ENCODE measurements at places on chromosomes 6 and 20.

DNA sequence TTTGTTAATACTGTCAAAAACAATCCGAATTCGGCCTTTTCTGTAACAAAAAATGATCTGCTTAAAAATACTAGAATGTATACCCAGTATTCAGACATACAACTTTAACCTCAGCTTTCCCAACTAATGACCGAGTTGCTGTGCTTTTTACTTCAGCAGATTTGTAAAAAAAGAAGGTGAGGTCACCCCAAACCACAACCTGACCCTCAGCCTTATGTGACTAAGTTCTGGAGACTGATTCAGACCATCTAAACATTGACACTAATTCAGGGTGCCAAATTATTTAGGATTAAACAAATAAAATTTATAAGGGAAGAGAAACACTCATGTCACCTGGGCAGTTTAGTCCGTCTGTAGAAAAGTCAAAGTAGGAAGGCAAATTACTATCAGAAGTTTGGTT is 7.7 kb downstream of the CCN6 start:
- DNase-seq, result no peak

DNA sequence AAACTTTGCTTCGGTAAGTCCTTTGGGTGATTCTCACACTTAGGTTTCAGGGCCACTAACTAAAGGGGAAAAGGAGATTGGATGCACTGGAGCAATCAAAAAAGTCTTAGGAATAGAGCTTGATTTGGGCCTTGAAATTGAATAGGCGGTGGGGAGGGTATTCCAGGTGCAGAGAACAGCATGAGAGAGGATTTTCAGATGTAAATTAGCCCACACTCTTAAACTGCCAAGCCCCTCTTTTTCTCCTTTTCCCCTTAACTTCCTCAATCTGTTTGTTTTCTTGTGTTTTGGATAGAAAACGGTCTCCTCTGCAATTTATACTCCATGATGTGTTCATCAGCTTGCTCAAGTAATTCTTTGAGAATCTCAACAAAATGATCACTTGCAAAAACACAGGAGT is 62.1 kb upstream of the RIPOR2 start:
- no peak for DNase-seq

DNA sequence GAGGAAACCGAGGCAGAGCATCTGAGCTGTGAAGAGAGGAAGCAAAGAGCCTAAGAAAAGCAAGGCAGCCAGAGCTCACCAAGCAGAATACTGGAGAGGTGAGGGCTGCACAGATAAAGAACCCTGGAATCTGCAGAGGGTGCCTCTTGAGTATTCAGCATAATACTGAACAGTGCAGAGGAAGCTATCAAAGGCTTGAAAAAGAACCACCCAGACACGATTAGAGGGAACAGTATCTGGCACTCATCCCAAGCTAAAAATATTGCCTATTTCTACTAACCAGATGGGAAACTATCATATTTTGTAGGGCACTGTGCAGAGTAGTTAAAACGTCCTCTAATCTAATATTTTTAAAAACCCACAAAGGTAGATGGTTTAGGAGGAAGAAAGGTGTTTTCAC is 41.8 kb upstream of the OPRM1 start:
- DNase-seq, result no peak

- DNase-seq, result no peak
Measured at GRCh38 chr6:112286010-112286409, 31.6 kb upstream of the LAMA4 start.

GRCh38 chr6:11387707-11388430 is 149.7 kb upstream of the TMEM170B start:
- DNase-seq, result no peak

DNA sequence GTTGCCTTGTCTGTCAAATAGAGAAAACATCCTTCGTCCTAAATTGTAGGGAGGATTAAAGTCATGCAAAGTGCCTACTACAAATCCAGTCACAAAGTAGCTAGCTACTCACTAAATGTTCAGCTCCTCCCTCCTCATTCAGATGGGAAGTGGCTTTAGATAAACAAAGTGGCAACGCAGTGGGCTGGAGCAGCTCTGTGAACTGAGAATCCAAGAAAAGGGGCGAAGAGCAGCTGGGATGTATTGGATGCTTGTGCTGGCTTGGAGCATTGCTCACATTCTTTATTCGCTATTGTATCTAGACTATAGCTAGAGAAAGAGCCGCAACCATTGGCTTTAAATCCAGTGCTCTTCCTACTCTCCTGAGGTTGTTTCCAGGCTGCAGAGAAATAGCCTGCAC is 10.3 kb downstream of the MOG start:
- DNase-seq, result no peak

GRCh38 chr6:40901322-40902055 is 137.5 kb downstream of the UNC5CL start:
- no peak for DNase-seq

GRCh38 chr6:6866656-6867403 is 240.9 kb upstream of the RREB1 start:
- DNase-seq, result no peak

DNA sequence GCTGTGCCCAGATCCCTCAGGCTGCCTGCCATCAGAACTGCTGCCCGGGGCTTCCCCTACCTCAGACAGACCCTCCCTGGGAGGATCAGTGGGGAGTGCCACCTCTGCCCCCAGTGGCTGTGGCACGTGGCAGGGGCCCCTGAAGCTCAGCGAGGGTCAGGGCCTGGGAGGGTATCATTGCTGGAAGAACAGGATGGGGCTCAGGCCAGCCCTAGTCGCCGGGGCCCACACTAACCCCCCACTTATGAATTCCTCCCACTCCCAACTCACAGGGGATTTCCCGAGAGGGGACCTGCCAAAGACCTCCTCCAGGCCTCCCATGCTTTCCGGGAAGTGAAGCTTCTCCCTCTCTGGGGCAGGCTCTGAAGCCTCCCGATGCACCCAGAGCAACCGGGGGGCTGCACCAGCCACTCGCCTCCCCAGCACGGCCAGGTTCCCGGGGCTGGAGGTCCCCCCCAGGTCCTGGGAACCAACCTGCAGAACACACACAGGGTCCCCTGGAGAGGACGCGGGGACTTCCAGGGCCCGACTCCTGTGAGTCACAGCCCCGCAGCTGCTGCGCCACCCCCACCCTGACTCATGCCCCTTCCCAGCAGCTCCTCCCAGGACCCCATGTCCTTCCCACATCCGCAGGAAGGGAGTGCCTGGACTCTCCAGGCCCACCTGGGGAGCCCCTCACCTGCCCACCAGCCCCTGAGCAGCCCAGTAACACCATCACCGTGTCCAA is 2.5 kb downstream of the TNFRSF6B start:
- peak; percentile 12 for DNase-seq

DNA sequence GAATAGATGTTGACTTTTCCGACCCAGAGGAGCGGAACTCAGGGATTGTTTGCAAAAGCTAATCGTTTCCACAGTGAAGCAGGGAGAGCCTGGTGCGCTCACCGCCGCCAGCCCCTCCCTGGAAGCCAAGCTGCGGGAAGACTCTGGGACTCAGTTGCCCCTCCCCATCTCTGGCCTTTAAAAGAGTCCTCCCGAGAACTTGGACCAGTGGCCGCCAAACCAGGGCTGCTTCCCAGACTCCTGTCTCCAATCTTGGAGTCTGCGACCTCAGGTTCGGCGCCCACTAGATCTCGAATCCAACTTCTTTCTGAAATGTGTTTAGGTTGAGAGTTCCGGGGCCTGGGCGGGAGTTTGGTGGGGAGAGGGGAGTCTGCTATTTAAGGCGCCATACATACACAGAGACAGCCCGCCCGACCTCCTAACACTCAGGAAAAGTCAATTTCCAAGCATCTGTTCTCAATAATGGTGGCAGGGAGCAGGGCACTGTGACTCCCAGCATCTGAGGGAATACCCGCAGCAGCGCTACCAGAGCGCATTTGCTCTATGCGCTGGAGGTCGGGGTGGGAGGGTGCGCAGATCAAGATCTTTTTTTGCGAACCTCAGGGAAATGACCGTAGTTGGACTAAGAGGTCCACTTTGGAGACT is 800 bp upstream of the GRIK2 start:
- DNase-seq, result peak; percentile 12

DNA sequence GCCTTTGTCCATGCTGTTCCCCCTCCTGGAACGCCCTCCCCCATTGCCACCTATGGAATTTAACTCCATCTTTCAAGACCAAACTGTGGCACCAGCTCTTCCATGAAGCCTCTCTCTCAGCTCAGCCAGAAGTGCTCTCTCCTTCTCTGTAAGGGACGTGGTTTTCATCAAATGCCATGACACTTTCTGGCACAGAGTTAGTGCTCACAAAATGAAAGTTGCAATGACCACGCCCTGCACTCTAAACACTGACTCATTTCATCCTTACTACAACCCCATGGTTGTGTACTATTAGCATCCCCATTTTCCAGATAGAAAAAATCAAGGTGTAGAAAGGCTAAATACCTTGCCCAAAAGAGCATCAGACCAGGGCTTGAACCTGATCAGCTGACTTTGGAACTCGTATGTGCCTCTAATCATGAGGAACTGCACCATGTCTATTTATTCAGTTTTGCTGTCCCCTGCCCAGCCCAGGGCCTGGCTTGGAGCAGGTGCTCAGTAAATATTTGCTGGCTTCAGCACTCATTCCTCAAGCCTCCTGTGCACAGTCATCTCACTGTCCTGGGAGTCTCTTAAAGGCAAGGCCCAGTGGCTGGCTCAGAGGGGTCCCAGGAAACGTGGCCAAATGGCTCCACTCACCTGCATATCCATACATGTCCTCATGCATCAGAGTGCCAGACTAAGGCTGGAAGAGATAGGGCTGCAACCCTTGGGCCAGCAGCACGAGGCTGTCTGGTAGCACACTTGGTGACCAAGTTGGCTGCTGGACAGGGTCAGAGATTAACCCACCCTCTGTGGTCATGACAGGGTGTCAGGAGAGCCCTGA is 77.9 kb downstream of the MRPL14 start:
- no peak for DNase-seq

DNA sequence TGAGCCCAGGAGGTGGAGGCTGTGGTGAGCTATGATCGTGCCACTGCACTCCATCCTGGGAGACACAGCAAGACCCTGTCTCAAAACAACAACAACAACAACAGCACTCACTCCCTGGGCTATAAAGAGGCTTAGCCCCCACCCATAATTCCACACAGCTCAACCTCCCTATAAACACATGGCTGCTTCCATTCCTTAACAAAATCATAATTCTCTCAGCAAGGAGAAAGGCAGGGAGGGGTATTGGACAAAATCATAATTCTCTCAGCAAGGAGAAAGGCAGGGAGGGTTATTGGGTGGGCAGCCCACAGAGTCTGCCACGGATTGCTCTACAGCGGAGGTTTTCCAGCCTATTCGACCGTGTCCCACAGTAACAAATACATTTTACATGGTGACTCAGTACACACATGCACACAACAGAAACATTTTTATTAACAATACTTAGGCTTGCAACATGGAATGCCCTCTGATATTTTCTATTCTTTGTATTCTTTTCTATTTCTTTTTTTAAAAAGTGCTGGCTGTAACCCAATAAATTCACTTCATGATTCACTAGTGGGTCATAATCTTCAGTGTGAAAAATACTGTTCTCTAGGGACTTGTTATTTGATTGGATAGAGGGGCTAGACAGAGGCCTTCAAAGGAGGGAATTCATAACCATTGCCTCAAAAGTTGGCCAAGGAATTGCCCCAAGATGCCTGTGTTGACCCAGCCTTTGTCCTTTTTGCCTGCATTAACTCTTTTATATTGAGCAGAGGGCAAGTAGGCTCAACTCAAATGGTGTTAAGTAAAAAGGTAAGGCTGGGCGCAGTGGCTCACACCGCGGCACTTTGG is 50.6 kb upstream of the ZMYND8 start:
- DNase-seq, result no peak

GRCh38 chr6:144749263-144749662 is 464.1 kb downstream of the UTRN start:
- DNase-seq, result no peak

DNA sequence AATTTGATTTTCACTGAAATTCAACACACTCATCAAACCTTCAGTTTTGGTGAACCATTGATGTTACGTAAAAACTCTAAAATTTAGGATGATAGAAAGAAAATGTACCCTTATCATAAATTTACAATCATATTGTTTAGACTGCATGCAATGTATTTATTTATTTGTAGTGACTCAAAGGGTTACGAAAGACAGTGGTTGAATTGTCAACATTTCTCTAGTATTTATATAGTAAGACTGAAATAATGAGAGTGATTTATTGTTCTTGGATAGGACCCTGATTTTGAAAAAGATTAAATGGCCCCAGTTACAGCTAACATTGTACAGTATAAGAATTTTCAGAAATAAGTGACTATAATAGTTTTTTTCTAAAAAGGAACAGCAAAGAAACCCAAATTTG is 591.5 kb downstream of the RFPL4B start:
- DNase-seq, result no peak

- no peak for DNase-seq
Measured at GRCh38 chr6:5597413-5597812, 336.1 kb downstream of the FARS2 start.

DNA sequence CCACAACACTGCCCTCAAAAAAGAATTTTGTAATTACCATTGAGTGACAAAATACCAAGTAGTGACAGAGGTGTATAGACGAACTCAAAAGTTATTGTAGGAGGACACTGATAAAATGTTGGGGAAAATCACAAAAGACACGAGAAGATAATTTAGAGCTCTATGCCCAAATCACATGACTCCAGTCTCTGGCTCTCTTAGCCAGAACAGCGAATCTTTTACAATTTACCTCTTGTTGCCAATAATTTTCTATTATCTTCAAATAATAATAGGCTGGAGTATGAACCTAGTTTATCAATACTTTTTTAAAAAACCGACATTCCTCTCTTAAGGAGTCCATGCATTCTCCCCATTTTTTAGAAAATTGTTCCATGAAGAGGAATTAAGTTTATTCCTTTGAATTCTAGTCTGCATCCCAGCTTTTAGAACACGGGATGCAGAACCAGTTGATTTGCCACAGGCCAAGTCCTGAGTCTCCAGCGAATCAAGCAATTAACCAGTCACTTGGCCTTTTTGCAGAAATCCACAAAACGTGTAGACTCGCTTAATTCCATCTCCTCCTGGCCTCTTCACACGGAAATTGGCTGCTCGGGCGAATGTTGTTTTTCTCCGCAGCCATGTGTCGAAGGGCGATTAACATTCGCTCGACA is 507 bp upstream of the RIPPLY2 start:
- no peak for DNase-seq

- no peak for DNase-seq
Measured at GRCh38 chr20:4470375-4470774, 251.3 kb upstream of the PRND start.

GRCh38 chr20:60016406-60016805 is 58.2 kb downstream of the CDH26 start:
- no peak for DNase-seq

DNA sequence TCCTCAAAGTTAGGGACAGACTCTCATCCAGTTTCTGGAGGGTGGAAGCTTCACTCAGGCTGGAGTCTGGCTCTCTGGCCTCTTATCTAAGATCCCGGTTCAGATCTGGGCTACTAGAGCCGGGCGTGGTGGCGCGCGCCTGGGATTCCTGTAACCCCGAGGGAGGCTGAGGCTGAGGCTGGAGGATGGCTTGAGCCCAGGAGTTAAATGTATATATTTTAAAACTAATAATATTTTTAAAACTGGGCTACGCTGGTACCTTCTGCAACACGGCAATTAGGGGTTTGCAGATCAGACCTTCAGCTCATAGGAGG is 710 bp upstream of the ZNF343 start:
- no peak for DNase-seq

GRCh38 chr6:132902901-132903300 is 88.5 kb downstream of the RPS12 start:
- DNase-seq, result no peak

GRCh38 chr6:53111865-53112264 is 36.8 kb downstream of the GCM1 start:
- DNase-seq, result no peak

GRCh38 chr20:24993337-24994185 is 1.0 kb upstream of the APMAP start:
- no peak for DNase-seq

- DNase-seq, result no peak
Measured at GRCh38 chr6:68636666-68637065, 1.6 kb downstream of the ADGRB3 start.

Measured in HEK293T (cell line).